ENCODE measurements at places on chromosomes 2 and 18.

DNA sequence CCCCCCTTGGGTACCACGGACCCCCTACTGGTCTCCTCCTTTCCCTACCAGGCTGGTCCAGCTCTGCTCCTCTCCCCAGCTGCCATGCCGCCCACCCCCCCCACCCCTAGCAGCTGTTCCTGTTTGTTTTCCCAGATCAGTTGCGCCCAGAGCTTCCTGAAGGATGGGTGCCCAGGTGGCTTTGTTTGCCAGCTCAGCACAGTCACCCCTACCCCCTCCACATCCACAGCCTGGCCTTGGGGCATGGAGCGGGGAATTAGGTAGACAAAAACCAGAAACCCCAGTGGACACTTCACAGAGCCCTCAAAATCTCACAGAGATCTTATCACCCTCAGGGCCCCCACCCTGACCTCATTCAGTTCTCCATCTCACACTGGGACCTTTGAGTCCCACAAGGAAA is 3.7 kb upstream of the CRYBA2 start:
- no peak for DNase-seq

- no peak for DNase-seq
These were observed 286.0 kb downstream of the LPIN1 start for GRCh38 chr2:12032398-12032797.

DNA sequence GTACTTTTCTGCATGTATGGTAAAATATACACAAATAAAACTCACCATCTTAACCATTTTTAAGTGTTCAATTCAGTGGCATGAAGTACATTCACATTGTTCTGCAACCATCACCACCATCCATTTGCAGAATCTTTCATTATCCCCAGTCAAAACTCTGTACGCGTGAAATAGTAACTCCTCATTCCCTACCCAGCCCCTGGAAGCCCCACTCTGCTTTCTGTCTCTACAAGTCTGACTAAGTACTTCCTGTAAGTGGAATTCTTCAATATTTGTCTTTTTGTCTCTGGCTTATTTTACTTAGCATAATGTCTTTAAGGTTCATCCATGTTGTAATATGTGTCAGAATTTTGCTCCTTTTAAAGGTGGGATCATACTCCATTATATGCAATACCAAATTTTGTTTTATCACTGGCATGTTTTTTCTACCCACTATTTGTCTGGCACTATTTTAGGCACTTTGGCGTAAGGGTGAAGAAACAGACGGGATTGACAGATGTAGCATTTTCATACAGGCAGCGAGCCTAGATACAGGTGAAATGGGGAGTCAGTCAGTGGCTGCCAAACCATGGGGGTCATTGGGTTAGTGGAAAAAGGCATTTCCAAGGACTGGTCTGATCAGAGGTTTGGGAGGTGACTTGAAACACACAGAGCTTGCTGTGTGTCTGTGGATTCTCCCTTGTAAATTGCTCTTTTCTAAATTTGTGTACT is 163.2 kb upstream of the MYCN start:
- no peak for DNase-seq

DNA sequence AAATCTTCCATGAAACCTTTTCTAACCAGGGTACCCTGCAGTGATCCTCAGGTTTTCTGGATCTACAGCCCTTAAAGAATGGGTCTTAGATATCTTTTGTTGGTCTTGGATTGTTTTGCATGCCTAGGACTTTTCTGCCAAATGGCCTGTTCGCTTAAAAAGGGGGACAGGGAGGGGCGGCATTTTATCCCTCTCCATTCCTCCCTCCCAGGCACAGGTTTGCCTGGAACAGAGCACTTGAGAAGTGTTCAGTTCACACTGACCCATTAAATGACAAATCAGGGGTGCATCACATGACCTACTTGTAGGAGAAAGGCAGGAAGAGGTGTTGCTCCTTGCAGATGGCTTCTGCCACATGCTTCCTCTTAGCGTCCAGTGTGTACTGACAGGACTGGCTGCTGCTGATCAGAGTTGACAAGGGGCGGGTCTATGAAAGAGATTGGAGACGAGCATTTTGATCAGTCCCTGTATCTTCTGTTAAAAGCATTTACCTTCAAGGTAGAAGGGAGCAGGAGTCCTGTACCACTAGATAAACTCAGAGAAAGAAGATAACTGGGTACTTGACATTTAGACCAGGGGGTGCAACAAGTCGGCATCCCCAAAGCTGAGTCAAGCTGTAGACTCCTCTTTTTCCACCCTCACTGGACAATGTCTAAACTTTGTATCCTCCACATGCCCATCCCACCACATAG is 8.4 kb downstream of the APOB start:
- DNase-seq: no peak

GRCh38 chr2:240051697-240052096 is 1.6 kb downstream of the OR6B3 start:
- no peak for DNase-seq

DNA sequence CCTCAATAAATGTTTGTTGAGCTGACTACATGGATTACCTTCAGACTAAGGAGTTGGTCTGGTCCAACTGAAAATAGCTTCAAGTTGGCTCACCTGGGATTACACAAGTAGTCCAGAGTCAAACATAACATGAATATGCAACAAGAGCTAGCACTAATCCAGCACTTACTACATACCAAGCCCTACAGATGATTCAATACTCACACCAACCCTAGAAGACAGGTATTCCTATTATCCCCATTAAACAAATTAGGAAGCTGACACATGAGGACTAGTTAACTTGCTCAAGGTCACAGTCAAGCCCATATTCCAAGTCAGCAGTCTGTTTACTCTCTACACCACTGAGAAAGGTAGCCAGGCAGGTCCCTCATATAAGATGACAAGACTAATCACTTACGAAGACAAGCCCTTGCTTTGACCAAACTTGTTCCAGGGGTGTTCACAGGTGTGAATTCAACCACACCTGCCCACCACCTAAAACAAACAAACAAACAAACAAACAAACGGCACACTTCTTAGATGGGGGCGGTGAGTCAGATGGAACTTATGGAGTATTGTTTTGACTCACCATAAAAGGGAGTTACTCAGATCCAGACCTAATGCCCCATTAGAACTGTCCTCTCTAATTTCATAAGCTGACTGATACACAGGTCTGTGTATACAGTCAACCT is 29.1 kb downstream of the TMEM131 start:
- DNase-seq: no peak

GRCh38 chr2:22557406-22557805 is 827.6 kb upstream of the KLHL29 start:
- no peak for DNase-seq

- no peak for DNase-seq
These were observed 2.2 kb upstream of the IL1RN start for GRCh38 chr2:113124984-113125855.

DNA sequence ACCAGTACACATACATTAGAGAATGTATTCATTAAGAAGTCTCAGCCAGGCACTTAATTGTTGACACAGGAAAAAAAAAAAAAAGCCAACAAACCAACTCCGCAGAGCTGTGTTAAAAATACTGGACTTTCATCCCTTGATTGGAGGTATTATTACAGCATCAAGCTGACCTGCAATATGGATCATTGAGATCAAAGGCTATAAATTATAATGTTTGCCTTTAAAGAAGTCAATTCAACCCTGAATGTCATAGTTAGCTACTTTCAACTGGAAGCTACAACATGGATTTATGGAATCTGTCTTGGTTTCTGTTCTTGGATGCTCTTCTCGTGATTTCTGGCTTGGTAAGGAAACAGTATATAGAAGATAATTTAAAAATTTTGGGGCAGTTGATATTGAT is at the start of gene MEP1B:
MEP1B (plus strand) TSS at position 250 of the 400 bp plus-strand sequence; CDS start at position 282, 32 bp downstream.
- no peak for DNase-seq

DNA sequence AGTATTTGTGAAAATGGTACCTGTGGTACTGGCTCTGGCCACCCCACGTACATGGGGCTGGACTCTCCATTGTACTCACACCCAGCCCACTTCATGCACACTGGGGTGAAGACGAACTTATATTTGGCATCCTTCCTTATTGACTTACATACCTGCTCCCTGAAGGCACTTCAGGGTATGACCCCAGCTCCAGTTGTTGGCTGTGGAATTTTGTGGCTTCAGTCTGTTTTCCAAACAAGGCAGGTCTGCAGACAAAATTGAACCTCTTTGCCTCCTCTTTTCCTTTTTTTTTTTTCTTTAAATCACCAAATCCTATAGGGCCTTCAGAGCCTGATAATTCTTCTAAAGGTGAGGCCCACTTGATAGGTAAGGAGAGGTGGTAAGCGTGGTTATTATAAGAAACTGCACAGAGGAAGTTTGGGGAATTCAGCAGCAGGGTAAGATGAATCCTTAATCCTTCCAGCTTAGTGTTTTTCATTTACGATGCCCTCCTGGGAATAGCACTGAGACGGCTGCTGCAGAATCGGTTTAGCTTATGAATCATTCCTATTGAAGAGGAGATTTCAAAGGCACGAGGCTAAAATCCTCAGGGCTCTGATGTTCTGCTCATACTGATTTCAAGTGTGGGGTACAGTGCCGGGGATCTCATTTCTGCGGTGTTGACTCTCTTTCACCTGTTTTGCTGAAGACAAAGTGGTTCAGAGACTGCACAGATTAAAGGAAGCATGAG is 55.2 kb downstream of the KIF5C start:
- no peak for DNase-seq

GRCh38 chr2:203596183-203596582 is 61.1 kb upstream of the RAPH1 start:
- DNase-seq: no peak
